ENCODE measurements at places on chromosomes 16 and 17. TPM values are rescaled to one million over a fixed set of nuclear protein-coding genes. Genes with fewer than 3 reads are reported as not detected.

- no peak for DNase-seq
Measured at GRCh38 chr16:22938647-22939046, 124.7 kb downstream of the HS3ST2 start.

GRCh38 chr16:89183975-89184676 is 12.6 kb downstream of the CDH15 start:
- no peak for DNase-seq

- peak; percentile 74 for DNase-seq
Measured at GRCh38 chr17:16820161-16820877, 130.3 kb downstream of the CCDC144A start.

GRCh38 chr17:71427801-71428200 is 693.0 kb upstream of the SOX9 start:
- DNase-seq = no peak

GRCh38 chr17:81067391-81067811 is 32.5 kb downstream of the BAIAP2 start:
- DNase-seq = no peak

DNA sequence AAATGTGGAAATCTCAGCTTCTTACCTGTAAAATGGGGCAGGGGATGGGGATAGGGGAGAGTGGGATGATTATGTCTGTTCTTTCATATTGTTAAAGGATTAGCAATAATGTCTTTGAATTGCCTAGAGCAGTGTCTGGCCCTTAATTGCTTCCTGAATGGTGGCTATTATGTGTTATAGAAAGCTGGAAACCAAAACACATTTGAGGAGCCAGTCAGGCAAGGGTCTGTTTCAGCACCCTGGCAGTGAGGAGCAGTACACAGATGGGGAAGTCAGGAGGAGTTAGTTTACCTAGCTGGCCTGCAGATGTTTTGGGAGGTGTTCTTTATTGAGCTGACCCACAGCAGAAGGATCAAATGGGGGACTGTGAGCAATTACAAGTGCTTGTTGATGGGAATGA is 63.0 kb downstream of the NUP93 start:
- no peak for DNase-seq

GRCh38 chr16:24738895-24739294 is 9.4 kb downstream of the TNRC6A start:
- DNase-seq = no peak

DNA sequence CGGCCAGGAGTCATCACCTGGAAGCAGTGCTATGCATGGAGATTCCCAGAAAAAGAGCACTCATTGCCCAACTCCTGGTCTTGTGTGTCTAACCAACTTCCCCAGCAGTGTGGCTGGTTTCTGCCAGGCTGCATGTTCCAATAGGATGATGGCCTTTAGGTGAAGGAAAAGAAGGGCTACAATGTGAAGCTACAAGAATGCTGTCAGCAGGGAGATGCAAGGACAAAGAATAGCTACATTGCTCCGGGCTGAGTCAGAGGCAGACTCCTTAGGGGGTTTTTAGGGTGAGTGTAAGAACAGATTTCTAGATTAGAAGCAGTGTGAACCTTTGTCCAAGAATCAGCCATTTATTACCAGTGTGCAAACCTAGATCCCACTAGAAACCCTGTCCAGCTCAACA is 63.0 kb upstream of the DNAH9 start:
- DNase-seq = no peak

Gene SMIM36
- not detected for total RNA-seq

Gene G6PC1
- not detected for total RNA-seq

Gene SLC7A5
- 8.1 TPM for total RNA-seq

Gene KRTAP4-6
- total RNA-seq = not detected

Gene TMEM100
- 7.5 TPM for total RNA-seq

All from mucosa of descending colon (tissue), 3 donors.